ENCODE measurements at places on chromosomes 4 and X.

DNA sequence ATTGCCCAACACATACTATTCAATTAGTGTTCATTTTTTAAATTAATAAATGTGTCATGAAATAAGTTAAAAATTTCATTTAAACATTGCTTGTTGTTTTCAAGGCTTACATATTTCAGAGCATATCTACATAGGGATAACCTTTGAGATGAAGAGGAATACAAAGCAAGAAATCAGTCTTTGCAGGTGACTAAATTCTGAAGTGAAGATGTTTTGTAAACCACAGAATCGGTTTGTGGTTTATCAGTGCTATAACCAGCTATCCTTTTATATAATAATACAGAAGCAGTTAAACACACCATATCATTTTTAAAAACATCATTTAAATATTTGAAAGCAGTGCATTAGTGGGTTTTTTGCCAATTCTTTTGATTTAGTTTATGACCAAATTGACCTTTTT, 26.9 kb downstream of the FAM241A start:
- DNase-seq: no peak

DNA sequence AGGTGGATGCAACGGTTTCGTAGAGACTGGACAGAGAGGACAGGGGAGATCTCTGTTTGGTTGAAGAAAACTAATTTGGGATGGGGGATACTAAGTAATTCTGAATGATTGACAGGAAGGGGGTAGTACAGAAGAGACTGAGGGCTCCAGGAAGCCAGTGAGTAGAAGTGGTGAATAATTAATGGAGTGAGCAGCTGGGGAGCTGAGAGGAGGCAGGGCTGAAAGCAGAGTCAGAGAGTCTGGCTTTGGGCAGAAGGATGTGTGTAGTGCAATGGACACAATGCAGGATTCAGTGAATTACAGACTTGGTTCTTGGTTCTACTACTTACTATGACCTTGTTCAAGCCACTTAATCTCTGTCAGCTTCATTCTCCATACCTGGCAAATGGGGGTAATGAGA, 161.7 kb downstream of the RBMX2 start:
- DNase-seq: no peak

GRCh38 chrX:9626379-9626778, 139.3 kb downstream of the GPR143 start:
- DNase-seq: no peak

- DNase-seq: no peak
Measured at GRCh38 chr4:107380190-107380589, 339.8 kb downstream of the PAPSS1 start.

DNA sequence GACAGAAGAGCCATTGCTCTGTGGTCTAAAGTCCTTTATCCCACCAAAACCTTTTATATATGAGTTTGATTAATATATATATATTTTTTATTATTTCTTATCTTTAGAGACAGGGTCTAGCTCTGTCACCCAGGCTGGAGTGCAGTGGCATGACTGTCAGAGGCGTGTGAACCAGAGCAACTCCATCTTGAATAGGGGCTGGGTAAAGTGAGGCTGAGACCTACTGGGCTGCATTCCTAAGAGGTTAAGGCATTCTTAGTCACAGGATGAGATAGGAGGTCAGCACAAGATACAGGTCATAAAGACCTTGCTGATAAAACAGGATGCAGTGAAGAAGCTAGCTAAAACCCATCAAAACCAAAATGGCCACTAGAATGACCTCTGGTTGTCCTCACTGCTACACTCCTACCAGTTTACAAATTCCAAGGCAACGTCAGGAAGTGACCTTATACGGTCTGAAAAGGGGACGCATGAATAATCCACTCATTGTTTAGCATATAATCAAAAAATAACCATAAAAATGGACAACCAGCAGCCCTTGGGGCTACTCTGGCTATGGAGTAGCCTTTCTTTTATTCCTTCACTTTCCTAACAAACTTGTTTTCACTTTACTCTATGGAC, 10.5 kb downstream of the TBCK start:
- DNase-seq: no peak

DNA sequence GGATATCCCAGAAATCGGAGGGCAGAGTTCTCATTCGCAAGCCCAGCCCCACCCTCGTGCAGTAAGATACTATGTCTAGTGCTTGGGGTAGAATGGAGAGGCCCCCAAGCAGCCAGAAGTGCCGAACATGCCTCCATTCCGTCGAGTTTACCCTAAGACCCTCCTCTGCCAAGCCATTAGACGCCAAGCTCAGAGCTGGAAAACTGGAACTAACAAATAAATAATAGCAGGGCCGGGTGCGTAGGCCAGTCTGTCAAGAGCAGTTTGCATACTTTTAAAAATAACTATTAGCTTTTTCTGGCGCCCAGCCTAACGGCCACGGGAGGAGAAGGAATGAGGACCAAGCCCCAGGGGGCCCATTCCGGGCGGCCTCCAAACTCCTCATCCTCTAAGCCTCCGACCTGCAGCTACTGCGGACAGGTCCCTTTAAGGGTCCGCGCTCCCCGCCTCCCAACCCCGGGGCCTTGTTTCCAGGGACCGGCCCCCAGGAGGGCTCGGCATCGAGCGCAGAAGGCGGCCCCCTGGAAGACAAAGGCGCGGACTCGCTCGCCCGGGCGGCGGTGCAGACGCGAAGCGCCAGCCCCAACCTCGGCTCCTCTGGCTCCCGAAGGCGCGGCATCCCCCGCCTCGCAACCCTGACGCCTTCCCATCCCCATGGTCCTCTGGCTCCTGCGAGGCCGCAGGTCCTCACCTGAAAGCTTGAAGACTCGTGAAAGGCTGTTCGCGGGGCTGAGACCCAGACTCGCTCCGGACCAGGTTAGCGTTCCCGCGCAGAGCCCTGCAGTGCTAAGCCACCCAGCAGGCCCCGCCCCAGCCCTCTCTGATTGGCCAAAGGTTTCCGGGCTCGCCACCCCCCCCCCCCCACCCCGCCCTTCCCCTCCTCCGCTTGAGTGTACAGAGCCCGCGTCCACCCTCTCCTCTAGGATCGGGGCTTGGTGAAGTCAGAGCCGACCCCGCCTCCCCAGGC, at the start of gene TMSB15A:
Gene TMSB15A, minus strand, starts transcription at position 765 of the 967 bp plus-strand sequence.
- DNase-seq: peak; percentile 9

DNA sequence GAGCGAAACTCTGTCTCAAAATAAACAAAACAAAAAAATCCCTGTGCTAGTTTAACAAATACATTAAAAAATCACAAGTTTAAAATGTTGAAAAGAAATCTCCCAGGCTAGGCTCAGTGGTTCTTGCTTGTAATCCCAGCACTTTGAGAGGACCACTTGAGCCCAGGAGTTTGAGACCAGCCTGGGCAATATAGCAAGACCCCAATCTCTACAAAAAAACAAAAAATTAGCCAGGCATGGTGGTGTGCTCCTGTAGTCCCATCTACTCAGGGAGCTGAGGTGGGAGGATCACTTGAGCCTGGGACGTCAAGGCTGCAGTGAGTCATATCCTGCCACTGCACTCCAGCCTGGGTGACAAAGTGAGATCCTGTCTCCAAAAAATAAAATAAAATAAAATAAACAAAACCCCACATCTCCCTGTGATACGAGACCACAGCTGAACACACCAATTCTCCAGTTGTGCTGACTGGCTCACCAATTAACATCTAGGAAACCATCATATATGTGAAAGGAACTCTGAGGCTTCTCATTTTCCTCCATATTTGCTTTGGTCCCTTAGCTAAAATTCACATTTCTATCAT, 7.3 kb downstream of the RPS4X start:
- no peak for DNase-seq

DNA sequence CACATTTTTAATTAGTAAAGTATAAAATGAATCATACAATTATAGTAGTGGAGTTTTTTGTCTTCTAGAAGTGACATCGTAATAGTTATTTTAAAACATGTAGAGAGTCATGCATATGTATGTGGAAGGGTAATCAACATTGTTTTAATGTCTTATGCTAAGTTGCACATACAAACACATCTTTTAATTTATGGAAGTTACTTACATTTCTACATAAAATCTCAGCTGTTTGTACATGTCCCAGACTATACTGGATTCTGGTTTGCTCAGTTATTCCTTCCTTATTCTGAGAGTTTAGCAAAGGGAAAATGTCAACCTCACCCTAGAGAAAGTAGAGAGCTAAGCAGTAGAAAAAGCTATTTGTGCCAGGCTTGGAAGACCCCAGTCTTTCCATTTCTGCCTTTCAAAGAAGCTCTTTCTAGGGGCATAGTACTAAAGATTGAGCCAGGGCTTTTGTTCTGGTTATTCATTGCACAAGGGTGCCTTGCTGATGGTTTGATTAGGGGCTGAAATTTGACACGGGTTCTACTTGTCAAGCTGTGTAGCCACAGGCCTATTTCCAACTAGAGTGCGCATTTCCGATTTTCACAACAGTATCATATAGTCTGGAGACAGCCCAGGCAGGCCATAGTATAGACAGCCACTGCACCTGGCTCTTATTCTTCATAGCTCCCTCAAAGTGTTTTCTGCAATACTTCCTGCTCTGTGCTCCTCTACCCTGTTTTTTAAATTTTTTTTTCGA, 106.3 kb downstream of the RPA4 start:
- no peak for DNase-seq

DNA sequence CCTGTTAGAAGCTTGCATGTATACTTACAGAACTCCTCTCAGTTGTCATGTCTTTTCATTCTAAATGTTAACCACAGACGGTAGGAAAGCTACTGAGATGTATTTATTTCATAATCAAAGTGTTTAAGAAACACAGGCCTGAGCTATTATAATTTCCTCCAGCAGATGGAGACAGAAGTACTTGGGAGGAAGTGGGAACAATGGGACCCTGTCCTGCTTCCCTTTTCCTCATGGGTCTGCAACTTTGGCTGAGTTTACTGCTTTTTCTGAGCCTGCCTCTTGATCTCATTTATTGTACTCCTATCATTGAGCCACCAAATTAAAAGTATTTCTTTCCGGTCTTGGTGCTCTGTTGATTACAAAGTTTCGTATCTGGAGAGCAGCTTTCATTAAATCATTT, 67.7 kb upstream of the SPANXN2 start:
- no peak for DNase-seq

DNA sequence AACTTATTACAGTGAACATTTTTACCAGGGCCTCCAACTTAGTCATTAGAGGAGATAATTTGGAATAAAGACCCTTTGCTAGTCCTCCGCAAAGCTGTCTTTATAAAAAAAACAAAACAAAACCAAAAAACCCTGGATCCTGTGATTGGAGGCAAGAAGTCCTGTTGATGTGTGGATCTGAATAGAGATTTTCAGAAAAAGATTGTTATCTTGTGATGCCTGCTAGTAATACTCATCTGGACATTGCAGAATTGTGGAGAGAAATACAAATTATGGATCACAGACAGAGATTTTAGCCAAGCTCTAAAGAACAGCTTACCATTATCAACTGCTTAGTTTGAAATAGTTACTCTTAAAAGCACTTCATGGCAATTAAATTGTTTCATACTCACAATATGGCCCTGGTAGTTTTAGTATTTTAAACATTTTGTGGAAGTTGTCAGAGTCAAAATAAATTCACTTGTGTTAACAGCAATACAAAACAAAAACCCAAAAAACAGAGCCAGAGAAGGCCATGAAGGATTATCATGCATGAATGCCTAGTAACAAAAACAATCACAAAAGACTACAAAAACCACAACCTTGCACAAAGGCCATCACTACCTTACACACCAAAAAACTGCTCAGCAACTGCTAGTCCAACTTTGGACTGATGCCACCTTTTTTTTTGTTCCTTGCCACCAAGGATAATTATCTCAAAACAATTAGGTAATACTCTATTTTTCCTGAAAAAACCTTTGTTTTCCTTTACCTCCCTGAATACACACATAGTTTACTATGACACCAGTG, 514.5 kb upstream of the SLIT2 start:
- no peak for DNase-seq

GRCh38 chrX:149516604-149517003, 11.5 kb upstream of the IDS start:
- DNase-seq: no peak

GRCh38 chr4:38565271-38566199, 98.5 kb upstream of the KLF3 start:
- DNase-seq: no peak

- no peak for DNase-seq
Measured at GRCh38 chr4:113541933-113542332, 219.6 kb downstream of the CAMK2D start.

GRCh38 chrX:154546354-154547244, at the start of gene G6PD:
Gene G6PD (minus strand): TSS chrX:154546846. CDS start chrX:154546155, 691 bp downstream.
- DNase-seq: peak; percentile 49

DNA sequence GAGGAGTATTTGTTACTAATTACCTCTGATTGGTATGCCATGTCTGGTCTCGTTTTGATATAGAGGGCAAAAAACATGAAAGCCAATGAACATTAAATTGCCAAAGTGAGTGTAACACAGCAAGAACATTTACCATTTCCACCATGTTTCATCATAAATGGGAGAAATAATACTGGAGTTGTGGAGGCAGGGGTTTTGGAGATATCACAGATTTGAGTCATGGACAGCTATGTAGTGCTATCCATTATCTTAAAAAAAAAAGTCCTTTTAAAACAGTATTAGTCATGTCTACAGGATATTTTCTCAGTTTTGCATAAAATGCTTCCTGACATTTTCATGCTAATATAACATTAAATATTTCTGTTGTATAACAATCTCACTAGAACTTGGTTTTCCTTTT, 301.2 kb downstream of the IL1RAPL1 start:
- DNase-seq: no peak

GRCh38 chr4:169253904-169254303, 16.9 kb downstream of the SH3RF1 start:
- no peak for DNase-seq

- DNase-seq: no peak
Measured at GRCh38 chr4:55089916-55090315, 35.5 kb downstream of the KDR start.

DNA sequence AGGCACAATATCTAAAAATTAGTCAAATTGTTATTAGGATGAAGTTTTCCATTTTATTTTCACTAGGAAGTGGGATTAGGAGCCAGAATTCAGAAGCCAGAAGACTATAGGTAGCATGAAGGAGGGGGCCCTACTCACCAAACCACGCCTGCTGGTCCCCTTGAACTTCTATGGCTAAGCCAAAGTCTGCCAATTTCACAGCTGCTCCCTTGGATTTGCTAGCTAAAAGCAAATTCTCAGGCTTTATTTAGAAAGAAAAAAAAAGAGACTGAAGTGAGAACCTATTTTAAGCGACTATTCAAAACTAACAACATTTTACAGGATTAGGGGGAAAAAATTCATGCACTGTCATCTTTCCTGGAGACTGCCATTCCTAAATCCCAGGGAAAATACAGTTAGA, 224.3 kb downstream of the CAMK2D start:
- no peak for DNase-seq

- DNase-seq: peak; percentile 30
Measured at GRCh38 chr4:14165222-14165920, 537.8 kb upstream of the BOD1L1 start.

- no peak for DNase-seq
Measured at GRCh38 chr4:181508601-181509000, 734.6 kb upstream of the TENM3 start.

GRCh38 chr4:8710946-8711345, 118.4 kb downstream of the CPZ start:
- DNase-seq: no peak
